Fibroblast of skin of scalp (primary cell): ENCODE measurements at places on chromosomes 1 and 21.

DNA sequence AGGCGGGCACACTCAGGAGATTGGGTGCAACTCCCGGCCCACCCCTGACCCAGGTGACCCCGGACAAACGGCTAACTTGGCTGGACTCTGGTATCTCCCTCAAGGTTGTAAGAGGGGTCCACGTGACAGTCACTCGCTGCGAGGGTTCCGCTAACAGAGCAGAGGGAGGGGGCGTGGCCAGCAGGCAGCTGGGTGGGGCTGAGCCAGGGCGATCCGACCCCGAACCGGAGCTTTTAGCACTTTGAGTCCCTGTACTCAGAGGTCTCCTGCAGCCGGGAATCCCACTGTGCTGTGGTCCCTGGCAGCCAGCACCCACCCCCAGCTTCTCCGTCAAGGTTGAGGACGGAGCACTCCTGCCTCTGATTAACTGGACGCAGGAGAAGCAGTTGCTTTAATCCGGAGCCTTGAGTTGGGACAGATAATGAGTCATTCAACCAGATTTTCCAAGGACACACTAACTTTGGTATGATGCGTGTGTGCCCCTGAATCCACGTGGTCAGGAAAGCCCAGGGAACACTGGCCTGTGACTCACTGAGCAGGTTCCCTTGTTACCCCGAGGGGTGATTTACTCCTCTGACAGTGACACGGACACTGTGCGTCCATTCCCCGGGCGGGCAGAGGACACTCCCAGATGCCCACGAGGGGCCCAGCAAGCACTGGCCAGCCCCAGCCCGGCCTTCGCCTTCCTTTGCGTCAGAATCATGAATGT lies 16.8 kb downstream of the TRPM2 start:
- DNase-seq: peak; percentile 7

DNA sequence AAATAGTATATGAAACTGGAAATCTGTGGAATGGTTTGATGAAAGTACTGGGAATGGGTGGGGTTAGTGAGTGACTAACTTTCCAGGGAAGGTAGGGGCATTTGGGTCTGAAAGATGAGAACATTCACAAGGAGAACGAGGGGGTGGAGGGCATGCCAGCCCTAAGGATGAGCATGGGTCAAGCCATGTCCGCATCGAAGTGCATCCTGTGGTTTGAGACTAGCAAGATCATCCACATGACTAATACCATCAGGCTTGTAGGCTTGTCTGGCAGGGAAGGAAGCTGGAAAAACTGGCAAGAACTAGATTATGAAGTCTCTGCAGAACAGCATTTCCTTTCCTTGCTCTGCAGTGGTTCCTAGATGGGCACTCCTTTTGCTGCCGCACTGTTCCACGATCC lies 70.4 kb upstream of the UBE2U start:
- peak; percentile 91 for DNase-seq

DNA sequence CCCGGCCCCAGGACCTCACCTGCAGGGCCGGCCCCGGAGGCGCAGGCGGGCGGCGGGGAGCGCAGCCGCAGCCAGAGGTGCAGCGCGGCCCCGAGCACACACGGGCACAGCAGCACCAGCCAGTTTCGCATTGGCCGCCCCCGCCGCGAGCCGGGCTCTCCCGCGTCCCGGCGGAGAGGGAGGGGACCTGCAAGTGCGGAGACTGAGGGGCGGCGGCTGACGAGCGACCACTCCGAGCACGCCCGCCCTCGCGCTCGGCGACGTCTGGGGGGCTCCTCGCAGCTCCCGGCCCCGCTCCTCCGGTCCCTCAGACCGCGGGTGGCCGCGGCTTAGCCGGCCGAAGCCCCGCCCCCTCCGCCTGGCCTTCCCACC lies at the start of gene B3GALNT2:
B3GALNT2 (minus strand) TSS at position 331 of the 372 bp plus-strand sequence; CDS start at position 131, 200 bp downstream.
- DNase-seq: no peak

DNA sequence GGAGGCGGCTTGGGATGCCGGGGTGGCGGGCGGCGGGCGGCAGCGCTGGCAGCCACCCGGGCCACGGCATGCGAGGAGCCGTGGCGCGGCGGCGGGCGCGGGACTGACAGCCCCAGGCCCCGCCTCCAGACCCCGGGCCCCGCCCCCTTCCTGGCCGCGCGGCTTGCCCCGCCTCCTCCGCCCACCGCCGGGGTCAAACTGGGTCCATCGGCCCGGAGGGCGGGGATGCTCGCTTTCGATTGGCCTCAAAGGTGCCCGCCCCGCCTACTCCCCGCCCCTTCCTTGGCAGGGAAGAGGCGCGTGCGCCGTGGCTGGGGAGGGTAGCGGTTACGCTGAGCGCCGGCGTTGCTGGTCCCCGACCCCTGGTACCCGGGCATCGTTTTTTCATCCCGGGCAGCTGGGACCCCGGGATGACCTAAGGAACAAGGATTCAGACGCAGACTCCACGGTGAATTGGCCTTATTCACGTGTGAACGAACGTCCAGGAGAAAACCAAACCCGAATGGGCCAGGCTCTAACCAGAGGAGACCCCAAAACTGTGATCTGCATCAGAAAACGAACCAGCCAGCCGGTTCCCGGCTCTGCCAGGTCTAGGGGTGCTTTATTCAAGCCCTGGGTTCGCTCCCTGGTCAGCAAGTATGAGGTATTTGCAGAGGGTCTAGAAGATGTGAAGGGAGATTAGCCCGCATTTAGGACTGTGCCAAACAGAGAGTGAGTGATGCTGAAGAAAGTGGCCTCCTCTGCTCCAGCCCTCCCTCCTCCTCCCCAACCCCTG lies 117.2 kb upstream of the GUCA2B start:
- peak; percentile 93 for DNase-seq
